ENCODE measurements at places on chromosomes 1 and 21.

GRCh38 chr1:22769932-22770331 is 59.3 kb downstream of the EPHB2 start:
- no peak for DNase-seq

GRCh38 chr1:244409701-244410100 is 42.0 kb downstream of the ADSS2 start:
- DNase-seq, result no peak

DNA sequence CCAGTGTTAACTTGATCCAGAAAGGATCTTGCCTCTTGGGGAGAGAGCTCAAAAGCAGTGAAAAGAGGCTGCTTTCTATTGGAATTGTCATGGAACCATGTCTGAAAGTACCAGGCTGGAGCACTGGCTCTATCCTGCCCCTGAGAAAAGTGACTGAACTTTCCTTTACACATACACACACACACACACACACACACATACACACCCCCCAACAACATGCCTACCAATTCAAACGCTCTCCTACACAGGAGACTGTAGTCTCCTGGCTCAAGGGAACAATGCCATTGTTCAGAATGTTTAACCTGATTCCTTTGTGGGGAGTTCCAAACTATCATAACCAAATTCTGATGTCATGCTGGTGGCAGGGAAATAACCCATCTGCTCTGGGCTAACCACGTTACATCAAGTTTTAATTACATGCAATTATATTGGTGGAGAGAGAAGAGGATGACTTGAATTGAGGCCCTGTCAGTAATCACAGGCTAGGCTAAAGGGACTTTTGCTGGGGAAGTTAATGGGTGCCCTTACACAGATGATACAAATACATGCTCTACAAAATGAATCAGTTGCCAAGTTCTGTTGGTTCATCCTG is 52.3 kb upstream of the DUSP10 start:
- DNase-seq, result no peak

DNA sequence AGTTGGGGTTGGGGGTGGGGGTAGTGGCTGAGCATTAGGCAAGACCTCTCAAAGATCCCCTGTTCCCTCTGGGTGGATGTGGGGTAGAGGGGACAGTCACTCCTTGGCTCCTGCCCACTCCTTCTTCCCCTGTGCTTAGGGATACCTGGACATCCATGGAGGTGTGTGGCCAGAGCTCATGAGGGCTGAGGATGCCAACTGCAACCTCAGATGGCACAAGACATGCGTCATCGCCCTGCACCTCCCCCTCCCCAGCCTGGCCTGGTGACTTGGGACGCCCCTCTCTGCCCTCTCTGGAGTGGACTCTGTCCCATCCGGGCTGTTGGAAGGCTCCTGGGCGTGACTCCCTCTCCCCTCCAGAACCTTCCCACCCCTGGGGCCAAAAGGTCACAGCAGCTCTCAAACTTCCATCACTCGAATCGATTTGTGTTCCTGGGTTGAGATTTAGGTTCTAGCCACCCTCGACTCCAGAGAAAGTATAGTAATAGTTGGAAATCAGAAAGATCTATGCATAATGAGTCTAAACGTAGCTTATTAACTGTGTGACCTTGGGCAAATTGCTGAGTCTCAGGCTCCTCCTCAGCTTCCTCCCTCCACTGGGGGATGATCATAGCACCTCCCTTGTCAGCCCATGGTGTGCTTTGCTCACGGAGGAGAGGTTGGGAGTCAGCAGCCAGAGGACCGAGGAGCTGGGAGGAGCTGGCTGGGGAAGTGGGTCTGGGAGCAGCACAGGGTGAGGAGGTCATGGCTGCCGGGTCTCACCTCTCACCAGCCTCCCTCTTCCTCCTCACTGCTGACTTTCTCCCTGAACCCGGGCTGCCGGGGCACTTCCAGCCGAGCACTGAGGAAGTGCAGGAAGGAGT is 2.2 kb upstream of the PTPN7 start:
- DNase-seq, result no peak

- DNase-seq, result no peak
These were observed 19.5 kb downstream of the NUAK2 start for GRCh38 chr1:205301842-205302588.

- no peak for DNase-seq
These were observed 193.8 kb downstream of the ST6GALNAC3 start for GRCh38 chr1:76268341-76268740.

DNA sequence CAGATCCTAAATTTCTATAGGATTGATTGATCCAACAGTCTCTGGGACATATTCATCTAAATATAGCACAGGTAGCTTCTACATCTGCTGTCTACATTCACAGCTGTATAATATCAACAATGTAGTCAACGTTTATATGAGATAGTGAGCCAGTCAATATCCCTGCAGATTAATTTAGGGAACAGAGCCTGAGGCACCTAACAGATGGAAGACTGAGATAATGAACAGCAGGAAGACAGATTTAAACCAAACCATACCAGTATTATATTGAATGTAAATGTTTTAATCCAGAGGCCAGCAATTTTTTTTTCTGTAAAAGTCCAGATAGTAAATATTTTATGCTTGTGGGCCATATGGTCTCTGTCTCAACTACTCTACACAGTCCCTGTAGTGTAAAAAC is 2072.4 kb downstream of the MRPL39 start:
- DNase-seq, result no peak

DNA sequence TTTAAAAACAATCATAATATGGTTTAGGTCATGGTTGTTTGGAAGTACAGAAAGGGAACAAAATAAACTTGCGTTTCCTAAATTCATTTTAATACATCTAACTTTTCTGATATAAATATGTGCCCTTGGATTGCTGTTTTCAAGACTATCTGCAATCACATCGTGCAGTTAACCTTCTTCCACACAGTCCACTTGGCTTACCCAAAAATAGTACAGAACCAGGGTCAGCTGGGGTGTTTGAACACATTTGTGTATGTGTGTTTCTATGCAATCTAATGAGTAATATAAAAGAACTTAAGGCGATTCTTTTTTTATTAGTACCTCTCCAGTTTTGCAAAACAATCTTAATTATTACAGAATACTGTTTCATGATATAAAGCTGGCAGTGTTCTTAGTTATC is 19.9 kb downstream of the SAMSN1 start:
- DNase-seq, result no peak

DNA sequence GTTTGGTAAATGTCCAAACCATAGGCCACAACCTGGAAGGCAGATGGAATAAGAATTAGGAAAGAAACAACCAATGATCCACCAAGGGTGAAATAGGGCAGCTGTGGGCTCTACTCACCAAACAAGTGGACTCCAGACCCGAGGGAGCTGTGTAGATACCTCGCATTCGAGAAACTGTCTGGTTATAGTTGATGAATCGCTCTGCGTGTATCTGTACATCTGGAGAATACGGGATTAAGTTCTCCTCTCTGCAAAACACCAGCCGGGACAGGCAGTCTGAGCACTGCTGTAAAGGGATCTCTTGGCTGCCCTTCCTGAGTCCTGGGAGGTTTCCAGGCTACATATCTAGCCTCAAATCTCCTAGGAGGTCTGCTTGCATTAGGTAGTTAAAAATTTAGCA is 9.4 kb upstream of the UBR4 start:
- DNase-seq, result no peak
